Stimulated activated CD8-positive, alpha-beta memory T cell treated with anti-CD3 and anti-CD28 coated beads, Interleukin-4, amount 100 ng/mL, for 4 hours (primary cell): ENCODE measurements at places on chromosomes 5 and 9.

GRCh38 chr5:113480243-113480642, 8.0 kb downstream of the MCC start:
- DNase-seq = no peak

GRCh38 chr5:36108758-36109460, 42.2 kb upstream of the UGT3A2 start:
- DNase-seq = no peak

- no peak for DNase-seq
These were observed 822.5 kb downstream of the PTPRD start for GRCh38 chr9:9790216-9790872.

- DNase-seq = no peak
These were observed 49.0 kb downstream of the PTTG1 start for GRCh38 chr5:160470437-160471361.

- DNase-seq = no peak
These were observed 225.9 kb downstream of the RFX3 start for GRCh38 chr9:3299872-3300271.

- DNase-seq = no peak
These were observed 165.1 kb downstream of the RNF180 start for GRCh38 chr5:64330728-64331231.
